ENCODE measurements at places on chromosomes 6 and 20. TPM values are rescaled to one million over a fixed set of nuclear protein-coding genes. Genes with fewer than 3 reads are reported as not detected.

DNA sequence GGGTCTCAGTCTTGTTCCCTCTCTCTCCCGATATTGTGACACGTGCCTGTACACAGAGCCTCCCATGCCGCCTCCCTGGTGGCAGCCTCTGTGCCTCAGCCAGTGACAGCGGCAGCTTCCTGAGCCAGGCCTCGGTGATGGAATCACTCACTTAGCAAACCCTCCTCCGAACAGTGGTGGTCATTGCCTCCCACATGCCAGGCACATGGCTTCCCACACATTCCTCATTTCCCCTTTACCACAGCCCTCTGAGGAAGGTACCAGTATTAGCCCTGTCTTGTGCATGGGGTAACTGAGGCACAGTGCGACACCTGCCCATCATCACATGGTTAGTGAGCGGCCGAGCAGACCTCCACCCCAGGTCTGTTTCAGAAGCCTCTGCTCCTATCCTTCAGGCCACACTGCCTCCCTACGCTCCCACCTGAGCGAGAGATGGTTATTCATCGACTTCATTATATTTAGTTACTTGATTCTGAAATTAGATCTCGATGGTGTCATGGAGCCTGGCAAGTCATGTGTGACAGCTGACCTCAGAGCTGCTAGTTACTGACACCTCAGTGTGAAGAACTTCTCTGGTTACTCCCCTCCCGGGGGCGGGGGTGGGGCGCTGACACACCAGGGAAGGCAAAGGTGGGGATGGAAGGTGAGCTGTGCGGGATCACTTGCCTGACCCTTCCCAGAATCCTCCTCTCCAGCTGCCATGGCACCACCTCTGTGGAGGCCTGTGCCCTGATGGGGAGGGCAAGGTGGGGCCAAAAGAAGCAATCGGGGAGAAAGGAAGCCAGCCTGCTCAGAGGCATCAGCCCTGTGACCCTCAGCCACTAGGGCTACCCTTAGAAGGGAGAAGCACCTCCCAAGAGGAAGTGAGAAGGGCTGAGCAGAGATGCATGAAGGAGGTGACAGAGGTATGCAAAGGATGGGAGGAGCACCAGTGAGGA is 17.9 kb downstream of the MDGA1 start:
- no peak for DNase-seq

DNA sequence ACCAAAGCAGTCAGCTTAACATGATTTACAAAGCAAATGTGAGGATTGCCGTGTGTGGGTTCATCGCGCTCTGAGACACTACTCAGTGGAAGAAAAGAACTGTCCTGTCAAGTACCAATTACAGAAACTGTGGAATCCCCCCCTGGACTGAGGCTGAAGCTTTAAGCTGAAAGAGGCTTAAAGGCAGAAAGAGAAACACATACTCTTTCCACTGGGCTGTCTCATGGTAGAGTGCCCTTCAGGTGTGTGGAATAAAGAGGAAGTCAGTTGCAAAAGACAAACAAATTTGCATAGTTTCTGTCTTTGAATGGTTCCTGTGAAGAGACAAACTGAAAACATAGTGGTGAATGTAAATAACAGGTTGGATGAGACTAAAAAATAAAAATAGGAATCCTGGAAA is 560.4 kb upstream of the SYNCRIP start:
- DNase-seq, result no peak

DNA sequence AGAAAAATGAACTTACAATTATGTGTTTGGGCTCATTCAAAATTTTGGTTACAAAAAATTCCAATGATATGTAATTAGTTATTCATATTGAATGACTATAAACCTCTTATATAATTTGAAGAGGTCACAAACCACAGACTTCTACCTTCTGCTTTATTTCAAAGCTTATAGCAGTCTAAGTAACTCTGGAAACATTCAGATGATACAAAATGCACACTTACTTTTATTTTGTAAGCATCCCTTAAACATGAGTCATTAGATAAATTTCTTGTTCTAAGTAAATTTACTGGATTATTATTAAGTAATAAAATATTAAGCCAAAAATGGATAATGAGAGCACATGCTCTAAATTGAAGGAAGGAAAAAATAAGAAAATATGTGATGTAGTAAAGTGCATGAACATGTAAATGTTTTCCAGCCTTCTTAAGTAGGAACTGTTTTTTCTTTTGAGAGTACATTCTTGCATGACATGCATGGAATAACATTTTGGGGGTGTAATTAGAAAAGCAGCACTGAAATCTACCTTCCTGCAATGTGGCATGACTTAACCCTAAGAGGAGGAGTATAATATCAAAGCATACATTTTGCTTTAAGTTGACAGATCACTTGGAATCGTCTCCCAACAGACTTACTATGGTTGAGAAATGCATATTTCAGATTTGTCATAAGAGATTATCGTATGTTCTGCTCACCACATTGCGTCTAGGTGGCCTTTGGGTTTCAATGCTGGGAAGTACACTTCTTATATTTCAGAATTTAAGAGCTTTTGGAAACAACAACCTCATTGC is 372.7 kb upstream of the HSF2 start:
- no peak for DNase-seq

GRCh38 chr20:50085481-50086365 is 27.2 kb downstream of the UBE2V1 start:
- peak; percentile 34 for DNase-seq

- DNase-seq, result no peak
These were observed 157.2 kb downstream of the QKI start for GRCh38 chr6:163571730-163572129.

- no peak for DNase-seq
These were observed 119.9 kb upstream of the ZNF217 start for GRCh38 chr20:53713328-53714056.

DNA sequence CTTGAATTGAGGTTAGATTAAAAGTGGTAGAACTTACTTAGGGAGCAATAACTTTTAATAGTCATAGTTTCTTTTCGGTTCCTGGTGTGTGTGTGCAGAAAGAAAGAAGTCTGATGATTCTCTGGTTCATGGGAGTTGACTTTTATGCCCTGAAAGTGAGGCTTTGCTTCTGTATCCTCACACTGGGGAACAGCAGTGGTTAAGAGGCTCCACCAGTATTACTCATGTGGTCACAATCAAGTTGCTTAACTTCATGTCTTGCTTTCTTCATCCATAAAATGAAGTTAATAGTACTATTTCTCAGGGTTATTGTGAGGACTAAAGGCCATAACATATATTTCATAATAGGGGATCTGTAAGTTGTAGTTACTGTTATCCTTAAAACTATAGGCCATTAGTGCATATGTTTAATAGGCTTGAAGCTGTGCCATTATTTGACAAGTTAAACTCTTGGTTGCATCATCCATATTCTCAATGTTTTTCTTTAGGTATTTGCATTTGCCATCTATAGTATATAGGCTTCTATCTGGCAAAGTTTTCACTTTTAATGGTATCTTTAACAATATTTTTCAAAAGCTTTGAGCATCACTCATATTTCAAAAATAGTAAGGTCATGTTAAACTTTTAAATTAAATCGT is 262.4 kb downstream of the PLCB1 start:
- DNase-seq, result no peak

GRCh38 chr6:128822271-128822670 is 60.7 kb upstream of the LAMA2 start:
- no peak for DNase-seq

DNA sequence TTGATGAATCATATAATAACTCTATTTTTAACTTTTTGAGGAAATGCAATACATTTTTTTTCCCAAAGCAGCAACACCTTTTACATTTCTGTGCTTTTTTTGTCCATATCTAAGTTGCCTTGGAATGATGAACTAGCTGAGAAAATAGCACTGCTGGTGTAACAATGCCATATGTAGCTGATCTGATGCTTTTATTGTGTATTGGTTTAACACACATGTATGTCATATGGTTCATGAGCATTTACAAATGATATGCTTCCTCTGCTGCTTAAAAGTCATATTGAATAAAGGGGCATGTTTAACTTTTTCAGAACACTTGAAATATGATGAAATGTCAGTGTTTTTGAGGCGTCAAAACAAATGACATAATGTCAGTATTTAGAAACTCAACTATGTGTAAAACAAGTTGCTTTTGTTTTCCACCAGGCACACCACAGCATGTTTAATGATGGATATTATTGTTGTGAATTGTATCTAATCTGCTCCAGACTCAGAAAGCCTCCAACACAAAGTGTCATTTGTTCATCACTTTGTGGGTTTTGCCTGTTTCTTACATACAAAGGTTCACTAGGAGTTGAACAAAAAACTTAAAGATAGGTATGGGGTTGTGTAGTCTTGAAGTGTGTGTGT is 775.8 kb upstream of the FLRT3 start:
- DNase-seq, result peak; percentile 27

DNA sequence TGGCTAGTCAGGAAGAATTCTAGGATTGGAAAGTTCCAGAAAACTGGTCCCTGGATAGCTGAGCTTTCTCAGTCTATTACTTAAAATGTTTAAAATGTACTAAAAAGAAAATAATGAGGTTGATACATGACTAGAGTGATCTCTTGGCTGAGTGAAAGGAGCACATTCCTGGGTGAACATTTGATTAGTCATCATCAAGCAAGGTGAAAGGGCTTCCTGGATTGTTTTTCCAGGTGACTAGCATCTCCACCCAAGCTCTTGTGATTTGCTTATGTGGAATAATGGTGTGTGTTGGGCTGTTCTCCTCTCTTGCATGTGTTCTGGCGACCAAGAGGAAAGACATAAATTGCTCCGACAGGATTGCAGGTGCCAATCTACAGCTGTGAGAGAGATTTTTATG is 42.9 kb downstream of the PKIB start:
- DNase-seq, result no peak

- no peak for DNase-seq
These were observed 8.1 kb downstream of the ZKSCAN4 start for GRCh38 chr6:28243946-28244345.

Gene UBE2C
- 36.7 TPM for polyA plus RNA-seq

Gene KCNQ5
- 0.73 TPM for polyA plus RNA-seq

Gene WFDC8
- not detected for polyA plus RNA-seq

Gene SLC17A3
- 0.61 TPM for polyA plus RNA-seq

Gene HAO1
- not detected for polyA plus RNA-seq

Gene IL17A
- polyA plus RNA-seq, result not detected

Gene CENPQ
- 2.8 TPM for polyA plus RNA-seq

Gene EYS
- 2.8 TPM for polyA plus RNA-seq

Measured in testis (tissue), 5 donors.